Transverse colon (tissue), 4 donors: ENCODE measurements at places on chromosomes 7 and 10. TPM values are rescaled to one million over a fixed set of nuclear protein-coding genes. Genes with fewer than 3 reads are reported as not detected.

DNA sequence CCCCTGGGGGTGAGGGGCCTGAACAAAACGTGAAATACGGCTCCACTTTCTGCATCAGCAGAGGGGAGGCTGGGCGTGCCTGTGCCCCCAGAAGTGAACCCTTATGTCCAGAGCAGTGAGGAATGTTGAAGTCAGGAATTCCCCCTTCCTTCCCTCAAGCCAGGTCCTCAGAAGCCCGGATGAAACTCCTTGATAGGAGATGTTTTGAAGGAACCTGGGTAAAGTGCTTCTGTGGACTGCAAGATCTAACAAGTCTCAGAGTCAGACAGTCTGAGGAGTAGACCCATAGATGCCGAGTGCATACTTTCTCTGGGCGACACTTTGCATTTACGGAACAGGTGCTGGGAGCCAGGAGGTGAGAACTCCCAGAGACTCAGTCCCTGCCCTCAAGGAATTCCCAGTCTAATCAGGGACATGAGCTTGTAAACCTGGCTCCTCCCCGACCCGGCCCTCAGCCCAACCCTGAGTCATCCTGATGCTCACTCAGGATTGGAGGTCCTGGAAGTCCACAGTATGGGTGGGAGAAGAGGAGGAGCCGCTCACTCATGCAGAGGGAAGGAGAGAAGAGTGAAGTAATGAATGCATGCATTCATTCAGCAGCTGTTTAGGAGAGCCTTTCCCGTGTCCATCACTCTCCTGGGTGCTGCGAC, 179.5 kb upstream of the ITGB1 start:
- no peak for DNase-seq

DNA sequence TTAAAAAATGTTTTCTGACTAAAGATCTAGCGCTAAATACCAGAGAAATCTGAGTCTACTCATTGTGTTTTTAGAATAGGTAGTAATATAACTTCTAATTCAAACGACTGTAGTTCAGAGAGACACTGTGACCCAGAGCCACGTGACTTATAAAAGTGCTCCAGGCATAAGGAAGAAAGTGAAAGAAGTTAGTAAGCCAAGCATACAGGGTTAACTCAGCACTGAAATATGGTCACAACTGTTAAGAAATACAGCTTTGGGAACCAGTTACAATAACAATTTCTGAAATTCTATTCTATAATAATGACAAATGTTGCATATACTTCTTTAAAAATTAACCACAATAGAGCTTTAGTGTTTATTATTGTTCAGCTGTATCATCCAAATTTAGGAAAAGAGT, 119.1 kb downstream of the TFEC start:
- no peak for DNase-seq

DNA sequence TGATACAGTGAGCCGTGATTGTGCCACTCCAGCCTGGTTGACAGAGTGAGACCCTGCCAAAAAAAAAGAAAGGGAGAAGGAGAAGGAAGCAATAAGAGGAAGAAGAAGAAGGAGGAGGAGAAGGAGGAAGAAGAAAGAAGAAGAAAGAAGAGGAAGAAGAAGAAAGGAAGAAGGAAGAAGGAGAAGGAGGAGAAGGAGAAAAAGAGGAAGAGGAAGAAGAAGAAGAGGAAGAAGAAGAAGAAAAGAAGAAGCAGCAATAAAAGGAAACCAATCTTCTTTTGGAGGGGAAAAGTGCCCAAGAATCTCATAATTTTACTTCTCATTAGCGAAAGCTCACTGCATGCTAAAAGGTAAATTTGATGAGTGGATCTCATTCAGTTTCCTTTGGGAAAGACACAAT, 85.7 kb upstream of the GLCCI1 start:
- DNase-seq = no peak

DNA sequence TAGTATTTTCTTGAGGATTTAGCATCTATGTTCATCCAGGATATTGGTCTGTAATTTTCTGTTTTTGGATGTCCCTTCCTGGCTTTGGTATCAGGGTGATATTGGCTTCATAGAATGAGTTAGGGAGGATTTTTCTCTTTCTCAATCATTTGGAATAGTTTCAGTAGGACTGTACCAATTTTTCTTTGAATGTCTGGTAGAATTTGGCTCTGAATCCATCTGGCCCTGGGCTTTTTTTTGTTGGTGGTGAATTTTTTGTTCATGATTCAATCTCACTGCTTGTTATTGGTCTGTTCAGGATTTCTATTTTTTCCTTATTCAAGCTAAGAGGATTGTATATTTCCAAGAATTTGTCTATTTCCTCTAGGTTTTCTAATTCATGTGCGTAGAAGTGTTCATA, 192.7 kb downstream of the KIF20B start:
- no peak for DNase-seq

DNA sequence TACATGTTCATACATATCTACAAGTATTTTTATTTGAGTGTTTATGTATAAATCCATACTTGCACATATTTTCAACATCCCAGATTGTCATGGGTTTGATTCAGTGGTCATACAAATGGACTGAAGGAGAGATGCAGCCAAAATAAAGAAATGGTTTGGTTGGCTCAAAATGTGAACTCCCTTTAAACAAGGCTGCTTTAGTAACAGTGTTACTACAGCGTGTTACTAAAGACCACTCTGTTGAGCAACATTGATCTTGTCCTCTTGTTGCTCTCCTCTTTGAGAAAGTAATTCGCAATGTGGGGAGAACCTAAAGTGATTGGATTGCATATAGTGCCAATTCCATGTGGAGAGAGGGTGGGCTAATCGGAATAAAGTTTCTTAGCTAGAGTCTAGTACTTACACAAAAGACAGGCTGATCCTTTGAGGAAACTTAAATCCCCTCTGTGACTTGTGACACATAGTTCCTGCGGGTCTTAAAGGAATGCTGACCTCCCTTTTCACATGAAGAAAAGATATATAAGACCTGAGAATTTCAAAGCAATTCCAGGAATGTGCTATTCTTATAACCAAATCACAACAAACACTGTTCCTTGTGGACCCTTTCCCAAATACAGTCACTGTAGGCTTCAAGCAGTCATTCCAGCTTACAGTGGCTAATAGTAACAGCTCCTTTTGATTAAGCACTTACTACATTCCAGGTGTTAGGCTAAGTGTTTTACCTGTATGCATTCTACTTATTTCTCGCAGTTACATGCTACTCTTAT, 144.3 kb downstream of the FZD1 start:
- no peak for DNase-seq

DNA sequence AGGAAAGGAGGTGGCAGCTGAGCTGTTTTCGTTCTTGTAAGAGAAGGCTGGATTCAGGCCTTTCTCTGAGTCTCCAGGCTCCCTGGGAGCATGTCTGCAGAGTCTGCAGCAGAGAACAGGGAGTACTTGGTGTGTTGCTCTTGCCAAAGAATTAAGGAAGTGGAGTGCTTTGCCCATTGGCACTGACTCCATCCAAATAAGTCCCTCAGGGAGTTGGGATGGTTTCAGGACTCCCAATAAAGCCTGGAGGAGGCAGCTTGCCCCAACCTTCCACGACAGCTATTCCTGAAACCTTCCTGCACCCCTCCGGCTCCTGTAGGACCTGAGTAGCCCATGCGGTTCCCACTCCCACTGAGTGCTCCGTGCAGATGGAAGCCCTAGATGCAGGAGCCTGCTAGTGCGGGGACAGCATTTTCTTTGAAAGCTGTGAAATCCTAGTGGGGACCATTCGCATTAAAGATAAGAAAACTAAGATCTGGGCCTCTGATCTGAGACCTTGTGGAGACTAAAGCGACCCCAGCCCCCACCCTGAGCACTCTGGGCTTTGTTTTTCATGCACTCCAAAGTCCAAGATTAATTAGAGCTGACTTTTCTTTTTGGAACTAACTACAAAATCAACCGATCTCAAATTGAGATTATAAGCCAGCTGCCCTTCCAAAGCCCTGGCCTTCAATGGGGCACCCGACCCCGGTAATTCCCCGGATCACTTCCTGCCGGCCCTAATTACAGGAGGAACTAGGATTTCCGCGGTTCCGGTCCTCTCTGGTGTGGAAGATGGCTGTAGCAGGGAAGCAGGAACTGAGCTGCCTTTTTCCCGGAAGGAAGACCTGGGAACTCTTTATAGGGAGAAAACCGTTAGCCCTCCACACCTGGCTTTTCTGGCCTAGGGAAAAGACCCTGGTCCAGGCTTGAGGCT, 110.2 kb downstream of the COL13A1 start:
- no peak for DNase-seq

GRCh38 chr10:30398788-30399187, 35.2 kb upstream of the MAP3K8 start:
- DNase-seq = no peak

DNA sequence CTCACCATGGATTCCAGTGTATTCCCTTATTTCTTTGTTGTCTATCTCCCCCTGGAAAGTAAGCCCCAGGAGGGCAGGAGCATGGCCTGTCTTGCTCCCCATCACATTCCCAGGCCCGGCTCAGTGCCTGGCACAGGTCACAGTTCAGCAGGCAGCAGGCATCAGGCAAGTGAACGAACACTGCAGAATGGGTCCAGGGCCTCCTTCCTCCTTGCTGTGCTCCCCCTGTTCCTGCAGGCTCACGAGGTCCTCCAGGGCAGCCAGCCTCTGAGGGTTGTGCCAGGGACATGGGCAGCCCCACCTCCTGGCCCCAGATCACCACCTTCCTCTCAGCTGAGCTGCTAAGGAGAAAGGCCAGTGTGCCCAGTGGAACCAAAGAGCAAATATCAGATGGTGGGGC, 41.8 kb downstream of the PDLIM1 start:
- DNase-seq = no peak

DNA sequence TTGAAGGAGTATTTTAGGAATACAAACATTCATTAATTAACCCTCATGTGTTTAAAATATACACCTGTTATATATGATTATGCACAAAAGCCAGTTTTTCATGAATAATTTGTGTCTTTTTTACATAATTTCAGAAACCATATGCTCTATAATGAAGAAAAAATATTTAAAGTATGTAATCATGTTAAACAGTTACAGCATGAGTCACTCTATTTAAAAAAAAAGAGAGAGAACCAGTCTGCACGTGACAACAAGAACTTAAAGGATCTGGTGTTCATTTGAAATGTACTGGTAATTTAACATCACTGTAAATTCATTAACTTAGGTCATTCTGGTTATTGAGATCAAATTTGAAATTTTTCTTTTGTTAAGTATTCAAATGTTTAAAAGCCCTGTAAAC, 228.5 kb downstream of the CACNB2 start:
- no peak for DNase-seq

DNA sequence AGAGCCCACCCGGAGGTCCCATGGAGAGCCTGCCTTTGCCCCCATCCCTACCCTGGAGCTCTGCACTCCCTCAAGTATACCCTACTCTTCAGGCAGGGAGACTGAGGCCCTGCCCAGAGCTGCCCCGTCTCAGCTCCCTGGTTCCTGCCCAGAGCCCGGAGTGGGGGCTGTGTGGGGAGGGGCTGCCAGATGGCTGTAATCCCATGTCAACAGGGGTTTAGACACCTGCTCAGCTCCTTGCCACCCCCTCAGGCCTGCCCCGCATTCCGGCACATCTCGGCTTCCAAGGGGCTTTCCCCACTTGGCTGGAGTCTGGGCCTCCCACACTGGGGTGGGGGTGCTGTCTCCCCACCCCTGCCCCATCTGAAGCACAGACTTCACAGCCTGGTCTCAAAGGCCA, 20.9 kb upstream of the LFNG start:
- no peak for DNase-seq

SYT15B gene
- total RNA-seq = 0.41 TPM

HABP2 gene
- total RNA-seq = not detected

CTAGE4 gene
- total RNA-seq = 25.6 TPM
